T-cell (primary cell): ENCODE measurements at places on chromosomes 13 and 19.
A peak's percentile ranks its signal among the peaks of the same experiment; 100 is the strongest.

DNA sequence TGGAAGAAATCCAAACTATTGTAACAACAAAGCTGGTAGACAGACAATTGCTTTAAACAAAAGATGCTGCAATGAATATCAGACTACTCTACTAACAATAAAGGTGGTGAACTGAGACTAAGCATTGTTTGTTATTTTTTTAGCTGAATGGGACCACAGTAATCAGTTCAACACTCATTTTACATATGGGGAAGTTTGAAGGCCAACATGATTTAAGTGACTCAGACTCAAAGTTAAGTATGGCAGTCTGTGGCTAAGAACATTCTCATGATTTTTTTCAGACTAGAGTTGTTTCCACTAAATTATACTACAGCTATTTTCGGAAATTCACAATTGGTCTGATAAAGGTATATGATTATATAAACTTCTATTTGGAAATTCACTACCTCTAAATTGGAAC, 10.4 kb downstream of the EXOSC8 start:
- DNase-seq = no peak

- DNase-seq = no peak
Measured at GRCh38 chr13:38900188-38900587, 90.4 kb downstream of the STOML3 start.

- DNase-seq = peak; percentile 33
Measured at GRCh38 chr19:11279505-11280236, 16.3 kb upstream of the TSPAN16 start.

DNA sequence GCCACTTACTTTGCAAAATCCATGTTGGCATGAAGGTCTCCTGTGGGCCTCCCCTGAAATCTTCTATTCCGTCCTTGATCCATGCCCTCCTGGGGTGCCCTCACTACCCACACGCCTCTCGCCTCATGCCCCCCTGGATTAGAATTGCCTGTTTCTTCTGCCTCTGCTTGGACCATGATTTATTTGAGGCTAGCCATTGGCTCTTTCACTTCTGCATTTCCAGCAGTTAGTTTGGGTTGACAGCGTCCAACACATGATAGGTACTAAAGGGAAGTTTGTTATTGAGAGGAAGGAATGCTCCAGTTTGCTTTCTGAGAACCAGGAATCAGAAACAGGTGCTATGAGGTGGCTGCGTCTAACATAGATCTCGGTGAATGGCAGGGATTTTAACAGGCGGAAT, 30.5 kb upstream of the TPTE2 start:
- DNase-seq = no peak

- DNase-seq = no peak
Measured at GRCh38 chr13:75458696-75459422, 23.1 kb downstream of the TBC1D4 start.

DNA sequence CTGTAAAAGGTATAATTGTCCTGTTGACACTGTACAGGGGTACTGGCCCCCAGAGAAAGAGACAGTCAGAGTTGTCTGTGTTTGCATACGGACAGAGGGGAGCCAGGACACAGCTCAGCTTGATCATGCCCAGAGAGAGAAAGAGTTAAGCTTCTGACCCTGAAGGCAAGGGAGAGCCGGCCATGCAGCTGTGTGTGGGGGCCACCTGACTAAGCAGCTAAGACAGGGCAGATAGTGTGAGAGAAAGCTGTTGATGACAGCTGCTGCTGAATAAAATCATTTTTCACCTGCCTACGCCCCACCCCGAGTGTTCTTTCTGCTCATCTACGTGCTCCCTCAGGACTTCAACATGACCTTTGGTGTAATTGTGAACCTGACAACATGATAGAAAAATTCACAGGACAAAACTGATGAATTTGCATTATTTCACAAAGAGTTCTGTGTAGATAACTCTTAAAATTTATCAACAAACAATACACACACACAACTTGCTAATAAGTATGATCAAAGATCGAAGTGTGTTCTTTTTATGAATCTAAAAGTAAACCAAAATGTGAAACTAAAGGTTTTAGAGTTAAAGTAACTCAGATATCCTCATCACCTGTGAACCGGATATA, 1294.3 kb upstream of the ATXN8OS start:
- no peak for DNase-seq

- no peak for DNase-seq
Measured at GRCh38 chr19:34188408-34188807, 16.1 kb downstream of the LSM14A start.

DNA sequence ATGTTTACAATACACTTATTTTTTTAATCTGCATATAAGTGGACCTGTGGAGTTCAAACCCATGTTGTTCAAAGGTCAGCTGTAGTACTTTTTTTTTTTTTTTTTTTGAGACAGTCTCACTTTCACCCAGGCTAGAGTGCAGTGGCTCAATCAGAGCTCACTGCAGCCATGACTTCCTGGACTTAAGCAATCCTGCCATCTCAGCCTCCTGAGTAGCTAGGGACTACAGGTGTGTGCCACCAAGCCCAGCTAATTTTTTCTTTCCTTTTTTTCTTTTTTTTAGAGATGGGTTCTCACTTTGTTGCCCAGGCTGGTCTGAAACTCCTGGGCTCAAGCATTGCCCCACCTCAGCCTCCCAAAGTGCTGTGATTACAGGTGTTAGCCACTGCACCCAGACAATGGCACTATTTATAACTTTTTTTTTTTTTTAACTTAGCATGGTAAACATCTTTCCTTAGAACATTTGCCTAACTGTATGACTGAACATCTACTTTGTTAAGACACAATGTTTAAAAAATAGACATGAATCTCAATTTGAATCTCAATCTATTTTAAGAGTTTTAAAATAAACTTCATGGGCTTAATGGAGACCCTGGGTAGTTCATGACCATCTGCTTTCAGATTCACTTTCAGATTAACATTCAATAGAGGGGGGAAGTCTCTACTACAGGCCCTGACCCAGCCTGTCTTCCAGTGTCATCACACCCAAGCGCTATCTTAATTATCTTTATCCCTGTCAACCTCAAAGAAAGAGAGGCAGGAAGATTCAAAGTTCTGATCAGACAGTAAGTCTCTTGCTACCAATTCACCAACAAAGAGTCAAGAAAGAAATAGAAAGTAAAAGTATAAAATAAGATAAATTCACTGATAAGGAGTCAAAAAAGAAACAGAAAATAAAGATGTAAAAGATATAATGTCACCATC, 97.7 kb upstream of the DOCK9 start:
- DNase-seq = no peak

GRCh38 chr13:49954674-49955455, 18.7 kb upstream of the SPRYD7 start:
- no peak for DNase-seq

GRCh38 chr19:1746401-1747284, 6.7 kb upstream of the ONECUT3 start:
- no peak for DNase-seq

GRCh38 chr13:100234006-100234405, 145.1 kb downstream of the PCCA start:
- no peak for DNase-seq

- DNase-seq = no peak
Measured at GRCh38 chr19:5718579-5719273, 1.2 kb downstream of the LONP1 start.

- DNase-seq = no peak
Measured at GRCh38 chr13:33279414-33280278, 5.9 kb downstream of the STARD13 start.

DNA sequence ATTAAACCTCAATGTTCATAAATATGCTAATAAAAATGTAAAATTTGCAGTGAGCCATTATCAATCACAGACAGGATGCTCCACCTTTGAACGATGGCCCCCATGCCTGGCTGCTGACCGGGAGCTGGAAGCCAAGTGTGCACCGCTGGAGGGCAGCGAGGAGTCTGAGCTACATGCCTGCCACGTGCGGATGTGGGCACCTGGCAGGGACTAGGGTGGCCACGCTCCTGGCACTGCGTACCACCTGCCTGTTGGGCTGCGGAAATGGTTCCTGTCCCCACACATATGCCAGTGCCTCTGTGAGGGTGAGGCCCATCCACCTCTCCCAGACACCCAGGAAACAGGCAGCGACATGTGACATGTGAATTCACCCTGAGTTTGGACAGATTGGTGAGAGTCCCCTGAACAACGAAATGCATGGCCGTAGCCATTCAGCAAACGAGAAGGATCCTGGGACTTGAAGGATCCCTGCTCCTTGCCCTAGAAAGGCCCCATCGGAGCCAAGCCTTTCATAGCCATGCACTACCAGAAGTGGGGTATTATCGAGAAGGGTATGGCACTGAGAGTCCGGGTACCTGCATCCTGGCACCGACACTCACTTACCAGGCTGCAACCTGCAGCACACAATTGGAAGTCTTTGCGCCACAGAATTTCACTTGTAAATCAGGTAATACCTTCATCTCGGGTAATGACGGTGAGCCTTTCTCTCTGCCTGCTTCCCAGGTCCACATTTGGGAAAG, 35.8 kb downstream of the TSHZ3 start:
- DNase-seq = no peak

DNA sequence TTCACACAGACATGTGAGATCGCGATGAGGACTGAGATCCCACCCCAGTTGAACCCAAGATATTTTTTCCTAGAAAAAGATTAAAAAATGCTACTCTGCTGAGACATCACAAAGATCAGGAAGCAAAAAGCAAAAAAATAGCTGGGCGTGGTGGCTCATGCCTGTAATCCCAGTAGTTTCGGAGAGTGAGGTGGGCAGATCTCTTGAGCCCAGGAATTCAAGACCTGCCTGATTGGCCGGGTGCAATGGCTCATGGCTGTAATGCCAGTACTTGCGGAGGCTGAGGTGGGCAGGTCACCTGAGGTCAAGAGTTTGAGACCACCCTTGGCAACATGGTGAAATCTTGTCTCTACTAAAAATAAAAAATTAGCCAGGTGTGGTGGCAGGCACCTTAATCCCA, 1.1 kb downstream of the FUT3 start:
- no peak for DNase-seq

DNA sequence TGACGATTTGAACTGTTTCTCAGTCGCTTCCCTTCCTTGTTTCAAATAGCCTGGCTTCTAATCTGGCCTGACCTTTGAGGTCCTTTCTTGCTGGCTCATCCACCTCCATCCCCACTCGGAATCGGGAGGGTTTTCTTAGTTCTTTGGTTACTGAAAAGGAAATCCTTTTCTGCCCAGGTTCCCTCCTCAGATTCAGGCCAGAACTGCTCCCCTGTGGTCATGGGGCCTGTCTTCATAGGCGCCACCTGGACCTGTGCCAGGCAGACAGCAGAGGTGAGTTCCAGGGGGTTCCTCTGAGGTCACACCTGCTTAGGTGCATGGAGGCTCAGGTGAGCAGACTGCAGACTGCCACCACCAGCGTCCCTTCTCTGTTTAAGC, 62.4 kb downstream of the AKAP11 start:
- DNase-seq = no peak

DNA sequence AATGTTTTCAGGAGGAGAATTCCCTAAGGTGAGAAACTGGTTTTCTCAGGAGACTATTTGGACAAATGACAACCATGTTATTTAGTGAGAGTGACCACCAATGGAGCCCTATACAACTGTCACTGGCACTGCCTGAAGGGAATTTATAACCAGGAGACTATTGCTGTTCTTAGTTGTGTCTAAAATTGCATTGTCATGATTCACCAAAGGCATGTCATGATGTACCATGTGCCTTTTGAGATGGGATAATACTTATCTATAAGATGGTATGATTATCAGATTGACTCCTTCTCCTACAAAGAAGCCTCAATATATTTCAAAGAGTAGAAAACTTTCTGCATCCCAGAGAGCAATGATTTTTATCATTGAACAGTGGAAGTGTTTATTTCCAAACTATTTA, 739.4 kb upstream of the GPC6 start:
- DNase-seq = no peak

- no peak for DNase-seq
Measured at GRCh38 chr13:31824705-31825517, 85.6 kb downstream of the RXFP2 start.
